ENCODE measurements at places on chromosomes 7 and 10. TPM values are rescaled to one million over a fixed set of nuclear protein-coding genes. Genes with fewer than 3 reads are reported as not detected.

DNA sequence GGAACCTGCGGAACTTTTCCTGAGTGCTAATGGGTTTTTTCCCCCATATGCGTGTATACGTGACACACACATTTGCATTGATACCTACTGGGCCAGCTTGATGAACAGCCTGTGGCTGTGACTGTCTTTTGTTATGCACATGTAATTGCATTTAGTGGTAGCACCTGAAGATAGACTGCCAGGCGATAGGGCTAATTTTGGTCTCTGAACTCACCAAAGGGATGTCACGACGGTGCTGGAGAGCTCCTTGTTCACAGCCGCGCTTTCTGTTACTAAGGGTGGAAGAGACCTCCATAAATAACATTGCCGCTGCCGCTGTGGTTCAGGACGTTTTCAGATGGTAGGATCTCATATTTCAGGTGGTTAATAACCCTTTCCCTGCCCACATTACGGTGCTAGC, 133.2 kb downstream of the CAMK1D start:
- no peak for DNase-seq
- no peak overlapping the region for H3K4me3 ChIP-seq

- no peaks in the 10 kb centered on the region for H3K27me3 ChIP-seq
- H3K36me3 ChIP-seq = peaks cover 9% of the 10 kb centered on the region
- H3K27ac ChIP-seq = peak overlapping the region; percentile 98
- DNase-seq = peak; percentile 47
- no peak overlapping the region for H3K4me3 ChIP-seq
Observed at GRCh38 chr7:100583132-100584053, 2.5 kb downstream of the LRCH4 start.

DNA sequence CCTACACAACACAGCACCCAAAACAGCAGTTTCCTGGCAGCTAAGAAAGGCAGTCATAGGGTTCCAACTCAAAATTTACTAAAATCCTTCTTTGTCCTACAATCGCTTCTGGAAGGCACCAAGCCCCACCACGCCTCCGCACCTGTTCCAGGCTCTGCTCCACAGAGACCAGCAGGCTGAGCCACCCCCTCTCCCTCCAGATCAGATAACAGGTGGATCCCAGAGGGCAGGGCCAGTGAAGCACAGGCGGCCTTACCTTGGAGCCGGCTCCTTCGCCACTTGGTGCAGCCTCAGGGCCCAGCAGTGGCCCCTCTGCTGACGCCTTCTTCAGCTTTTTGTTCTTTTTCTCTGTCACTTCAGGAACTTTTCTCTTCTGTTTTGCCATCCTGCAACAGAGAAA, 33.0 kb downstream of the ZFAND2A start:
- H3K27ac ChIP-seq = no peak overlapping the region
- H3K36me3 ChIP-seq = peaks cover 2% of the 10 kb centered on the region
- H3K4me1 ChIP-seq = peaks cover 8% of the 10 kb centered on the region
- no peaks in the 10 kb centered on the region for H3K27me3 ChIP-seq
- DNase-seq = no peak
- H3K4me3 ChIP-seq = no peak overlapping the region

- H3K36me3 ChIP-seq = no peaks in the 10 kb centered on the region
- H3K4me1 ChIP-seq = no peaks in the 10 kb centered on the region
- H3K27me3 ChIP-seq = no peaks in the 10 kb centered on the region
- DNase-seq = no peak
- no peak overlapping the region for H3K27ac ChIP-seq
Observed at GRCh38 chr10:49746626-49747302, 15.4 kb downstream of the OGDHL start.

DNA sequence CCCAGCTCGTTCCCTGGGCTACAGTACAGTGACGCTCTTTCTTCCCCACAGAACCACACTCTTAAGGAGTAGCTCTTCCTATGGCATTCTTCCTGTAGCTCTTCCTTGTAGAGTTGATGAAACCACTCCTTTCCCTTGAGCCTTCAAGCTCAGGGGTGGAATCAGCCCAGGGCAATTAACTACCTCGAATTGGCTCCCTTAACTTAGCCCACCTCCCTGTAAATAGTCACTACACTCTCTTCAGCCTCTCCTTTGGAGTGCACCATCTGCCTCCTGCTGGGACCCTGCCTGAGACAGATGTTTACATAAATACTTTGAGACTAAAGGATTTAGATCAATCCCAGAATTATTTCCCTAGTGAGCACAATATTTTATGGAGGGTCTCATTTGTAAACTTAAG, 537.8 kb upstream of the AUTS2 start:
- H3K36me3 ChIP-seq = no peaks in the 10 kb centered on the region
- H3K4me3 ChIP-seq = no peak overlapping the region
- H3K27ac ChIP-seq = no peak overlapping the region
- no peak for DNase-seq

DNA sequence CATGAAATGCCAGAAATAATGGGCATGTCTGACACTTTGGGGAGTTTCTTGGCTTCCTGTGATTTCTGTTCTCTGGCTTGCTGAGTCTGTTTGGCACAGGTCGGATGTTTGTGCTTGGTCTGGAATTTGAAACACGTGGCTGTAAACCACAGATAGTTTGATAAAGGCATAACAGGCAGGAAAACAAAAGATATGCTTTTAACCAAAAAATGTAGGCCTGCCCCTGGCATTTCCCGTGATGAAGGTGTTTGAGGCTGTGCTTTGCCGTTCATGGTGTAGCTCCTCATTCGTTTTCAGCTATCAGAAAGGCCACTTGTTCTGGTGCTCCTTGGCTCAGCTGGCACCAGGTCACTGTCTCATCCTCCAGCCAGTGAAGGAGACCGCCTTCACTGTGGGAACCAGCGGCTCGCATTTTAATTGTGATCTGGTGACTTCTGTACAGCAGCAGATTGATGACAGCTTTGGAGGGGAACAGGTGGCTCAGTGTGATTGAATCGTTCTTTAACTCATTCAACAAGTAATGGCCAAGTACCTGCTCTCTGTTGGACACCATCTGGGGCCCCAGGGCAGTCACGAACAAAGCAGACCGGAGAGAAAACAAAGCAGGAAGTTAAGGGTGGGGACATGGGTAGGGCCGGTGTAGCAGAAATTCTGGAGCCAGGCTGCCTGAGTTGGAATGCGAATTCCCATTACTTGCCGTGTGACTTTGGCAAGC, 111.5 kb downstream of the CCNY start:
- H3K27ac ChIP-seq = peak overlapping the region; percentile 75
- peaks cover 63% of the 10 kb centered on the region for H3K4me1 ChIP-seq
- DNase-seq = peak; percentile 44
- H3K4me3 ChIP-seq = no peak overlapping the region
- H3K36me3 ChIP-seq = no peaks in the 10 kb centered on the region

The ACTL6B gene
- 0.52 TPM for total RNA-seq

DNA sequence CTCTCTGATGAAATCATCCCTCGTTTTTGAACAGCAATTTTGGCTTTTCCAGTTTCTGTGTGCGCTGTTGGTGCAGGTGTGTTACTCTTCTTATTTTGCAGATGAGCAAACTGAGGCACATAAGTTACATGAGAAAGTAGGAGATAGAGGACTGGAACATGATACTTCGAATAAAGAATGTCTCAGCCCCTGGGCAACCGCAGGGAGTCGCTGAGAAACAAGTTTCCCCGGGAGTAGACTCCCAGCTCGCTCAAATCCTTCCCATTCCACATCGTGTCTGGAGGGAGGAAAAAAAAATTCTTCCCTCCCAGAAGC, 18.0 kb downstream of the MXI1 start:
- no peaks in the 10 kb centered on the region for H3K27me3 ChIP-seq
- H3K27ac ChIP-seq = peak overlapping the region; percentile 98
- no peak overlapping the region for H3K4me3 ChIP-seq
- H3K36me3 ChIP-seq = no peaks in the 10 kb centered on the region
- no peak for DNase-seq
- peaks cover 34% of the 10 kb centered on the region for H3K4me1 ChIP-seq

The CRYGN gene
- total RNA-seq = not detected

DNA sequence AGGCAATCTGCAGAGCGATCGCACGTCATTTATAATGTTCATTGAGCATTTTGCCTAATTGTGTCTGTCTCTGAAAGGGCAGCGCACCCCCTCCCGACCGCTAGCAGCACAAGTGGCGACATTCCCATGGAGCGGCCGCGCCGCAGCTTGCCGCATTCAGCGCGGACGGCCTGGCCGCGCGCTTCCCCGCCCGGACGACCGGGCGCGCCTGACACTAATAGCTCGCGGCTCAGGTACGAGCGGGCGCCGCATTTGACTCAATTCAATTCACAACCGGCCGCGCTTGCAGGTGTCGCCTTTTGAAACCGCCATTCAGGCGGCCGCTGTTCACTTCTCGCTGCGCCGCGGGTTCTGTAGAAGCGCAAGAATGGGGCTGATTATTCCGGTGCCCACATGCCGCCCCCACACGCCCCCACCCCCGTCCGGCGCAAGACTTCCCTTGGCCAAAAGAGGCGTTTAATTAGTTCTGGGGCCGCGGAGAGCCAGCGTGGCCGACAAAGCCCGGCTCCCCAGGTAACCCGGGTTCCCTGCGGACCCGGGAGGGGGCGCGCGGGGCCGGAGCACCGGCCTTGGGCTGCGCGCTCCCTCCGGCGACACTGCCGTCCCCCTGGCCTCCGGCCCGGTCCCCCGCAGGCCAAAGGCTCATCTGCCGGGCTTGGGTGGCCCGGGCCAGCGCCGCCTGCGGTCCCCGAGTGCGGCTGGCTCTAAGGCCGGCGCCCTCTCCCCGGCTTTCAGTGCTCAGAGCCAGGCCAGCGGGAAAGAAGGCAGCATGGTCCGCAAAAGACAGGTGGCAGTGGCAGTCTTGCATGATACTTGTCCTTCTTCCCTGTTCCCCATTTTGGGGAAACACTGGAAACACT, 18.7 kb upstream of the PTF1A start:
- peak overlapping the region; percentile 91 for H3K27ac ChIP-seq
- H3K36me3 ChIP-seq = no peaks in the 10 kb centered on the region
- no peaks in the 10 kb centered on the region for H3K27me3 ChIP-seq
- peak overlapping the region; percentile 43 for H3K4me3 ChIP-seq

GRCh38 chr10:14560274-14560673, 214.4 kb downstream of the FAM107B start:
- no peak overlapping the region for H3K4me3 ChIP-seq
- DNase-seq = no peak
- H3K4me1 ChIP-seq = peaks cover 74% of the 10 kb centered on the region

The TMEM273 gene
- 9.3 TPM for total RNA-seq

- DNase-seq = no peak
- peak overlapping the region; percentile 6 for H3K27ac ChIP-seq
- no peaks in the 10 kb centered on the region for H3K4me1 ChIP-seq
- H3K27me3 ChIP-seq = no peaks in the 10 kb centered on the region
Observed at GRCh38 chr7:100369105-100369504, 4.2 kb upstream of the PILRA start.

GRCh38 chr10:77548671-77549070, 88.9 kb downstream of the KCNMA1 start:
- H3K27ac ChIP-seq = no peak overlapping the region
- no peak for DNase-seq
- H3K27me3 ChIP-seq = no peaks in the 10 kb centered on the region
- H3K36me3 ChIP-seq = no peaks in the 10 kb centered on the region
- H3K4me3 ChIP-seq = no peak overlapping the region
- H3K4me1 ChIP-seq = no peaks in the 10 kb centered on the region

GRCh38 chr10:44986179-44986578, 7.6 kb upstream of the DEPP1 start:
- H3K27ac ChIP-seq = no peak overlapping the region
- H3K36me3 ChIP-seq = no peaks in the 10 kb centered on the region
- peaks cover 77% of the 10 kb centered on the region for H3K4me1 ChIP-seq
- H3K27me3 ChIP-seq = no peaks in the 10 kb centered on the region
- no peak overlapping the region for H3K4me3 ChIP-seq

The AGAP5 gene
- 13.5 TPM for total RNA-seq

DNA sequence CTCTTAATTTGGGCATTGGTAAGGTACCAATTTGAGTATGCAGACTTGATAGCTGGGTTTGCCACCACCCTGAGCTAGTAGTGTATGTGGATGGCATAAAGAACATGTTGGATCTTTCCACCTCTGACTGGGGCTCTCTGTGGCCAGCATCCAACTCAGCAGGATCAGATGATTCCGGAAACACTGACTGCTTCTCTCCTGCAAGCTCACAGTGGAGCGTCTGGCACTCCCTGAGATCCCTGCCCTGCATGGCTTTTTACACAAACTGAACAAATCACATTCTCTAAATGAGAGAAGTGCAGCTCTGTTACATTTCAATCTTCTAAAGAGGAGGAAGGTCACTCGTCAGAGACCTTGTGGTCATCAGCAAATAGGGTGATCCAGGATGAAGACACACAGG, 1057.5 kb downstream of the NRG3 start:
- no peak for DNase-seq
- H3K27me3 ChIP-seq = no peaks in the 10 kb centered on the region
- H3K36me3 ChIP-seq = no peaks in the 10 kb centered on the region
- H3K27ac ChIP-seq = no peak overlapping the region

DNA sequence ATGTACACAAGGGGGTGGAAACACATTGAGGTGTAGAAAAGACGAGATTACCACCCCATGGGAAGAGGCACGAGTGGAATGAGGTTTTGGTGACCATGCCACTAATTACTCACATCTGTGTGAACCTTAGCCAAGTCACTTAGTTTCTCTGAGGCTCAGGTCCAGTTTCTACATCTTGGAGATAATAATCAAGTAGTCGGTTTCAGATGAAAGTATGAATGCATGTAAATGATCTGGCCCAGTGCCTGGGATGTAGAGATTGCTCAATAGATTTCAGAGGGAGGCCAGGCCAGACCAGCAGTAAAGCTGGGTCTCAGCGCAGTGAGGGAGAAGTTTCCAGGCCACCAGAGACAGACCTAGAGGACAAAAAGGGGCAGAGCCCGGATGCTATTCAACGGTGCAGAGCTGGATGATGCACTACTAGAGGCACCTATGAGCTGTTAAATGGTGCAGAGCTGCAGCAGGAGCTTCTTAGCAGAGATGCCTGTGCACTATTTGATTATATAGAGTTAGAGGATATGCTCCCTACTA, 725.1 kb downstream of the GRID1 start:
- H3K4me1 ChIP-seq = no peaks in the 10 kb centered on the region
- no peak for DNase-seq
- no peak overlapping the region for H3K4me3 ChIP-seq
- no peaks in the 10 kb centered on the region for H3K27me3 ChIP-seq
- no peak overlapping the region for H3K27ac ChIP-seq
- H3K36me3 ChIP-seq = no peaks in the 10 kb centered on the region

The AOAH gene
- 4.9 TPM for total RNA-seq

- no peak overlapping the region for H3K4me3 ChIP-seq
- no peak for DNase-seq
- no peaks in the 10 kb centered on the region for H3K27me3 ChIP-seq
- no peaks in the 10 kb centered on the region for H3K4me1 ChIP-seq
- H3K36me3 ChIP-seq = no peaks in the 10 kb centered on the region
Observed at GRCh38 chr10:6607182-6607581, 27.1 kb upstream of the PRKCQ start.

The TFR2 gene
- total RNA-seq = 0.26 TPM

GRCh38 chr7:103240806-103241205, 56.4 kb upstream of the PMPCB start:
- peak; percentile 51 for DNase-seq
- no peak overlapping the region for H3K4me3 ChIP-seq
- H3K27me3 ChIP-seq = no peaks in the 10 kb centered on the region
- peaks cover 3% of the 10 kb centered on the region for H3K4me1 ChIP-seq

Measured in body of pancreas (tissue), 4 donors.